Stomach (tissue), 19 donors: ENCODE measurements at places on chromosomes 12 and 14. TPM values are rescaled to one million over a fixed set of nuclear protein-coding genes. Genes with fewer than 3 reads are reported as not detected.

E2F7 gene
- polyA plus RNA-seq = not detected

BAZ1A gene
- polyA plus RNA-seq = 30.2 TPM

- H3K27me3 ChIP-seq = no peaks in the 10 kb centered on the region
- no peak overlapping the region for H3K27ac ChIP-seq
- no peak for DNase-seq
- no peak overlapping the region for H3K4me3 ChIP-seq
- peaks cover 6% of the 10 kb centered on the region for H3K4me1 ChIP-seq
These were observed 223.5 kb upstream of the CAND1 start for GRCh38 chr12:67045650-67046049.

GRCh38 chr12:45244561-45245343, 28.9 kb downstream of the ANO6 start:
- no peaks in the 10 kb centered on the region for H3K4me1 ChIP-seq
- H3K36me3 ChIP-seq = no peaks in the 10 kb centered on the region
- no peak overlapping the region for H3K4me3 ChIP-seq
- peak overlapping the region; percentile 55 for H3K27ac ChIP-seq
- DNase-seq = no peak

- peaks cover 45% of the 10 kb centered on the region for H3K36me3 ChIP-seq
- peak overlapping the region; percentile 22 for H3K27ac ChIP-seq
- H3K4me1 ChIP-seq = no peaks in the 10 kb centered on the region
- H3K27me3 ChIP-seq = no peaks in the 10 kb centered on the region
These were observed 61.6 kb downstream of the SH2B3 start for GRCh38 chr12:111467092-111467856.

DNA sequence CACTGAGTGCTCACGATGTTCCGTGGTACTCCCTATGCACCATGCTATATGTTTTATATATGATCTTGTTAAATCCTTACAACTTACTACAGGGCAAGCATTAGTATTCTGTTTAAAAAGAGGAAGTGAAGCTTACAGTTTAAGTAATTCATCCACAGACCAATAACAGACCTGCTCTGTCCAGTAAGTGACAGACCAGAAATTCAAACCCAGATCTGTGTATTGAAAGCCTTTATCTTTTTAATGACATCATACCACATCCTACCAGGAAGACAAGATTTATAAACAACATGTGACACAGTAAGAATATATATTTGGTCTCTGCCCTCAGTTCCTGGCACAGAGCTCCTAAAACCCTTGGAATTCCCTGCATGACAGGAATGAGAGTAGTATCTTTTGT, 206.5 kb downstream of the STXBP6 start:
- H3K27ac ChIP-seq = no peak overlapping the region
- H3K27me3 ChIP-seq = no peaks in the 10 kb centered on the region
- no peak overlapping the region for H3K4me3 ChIP-seq
- H3K36me3 ChIP-seq = no peaks in the 10 kb centered on the region
- DNase-seq = no peak

DNA sequence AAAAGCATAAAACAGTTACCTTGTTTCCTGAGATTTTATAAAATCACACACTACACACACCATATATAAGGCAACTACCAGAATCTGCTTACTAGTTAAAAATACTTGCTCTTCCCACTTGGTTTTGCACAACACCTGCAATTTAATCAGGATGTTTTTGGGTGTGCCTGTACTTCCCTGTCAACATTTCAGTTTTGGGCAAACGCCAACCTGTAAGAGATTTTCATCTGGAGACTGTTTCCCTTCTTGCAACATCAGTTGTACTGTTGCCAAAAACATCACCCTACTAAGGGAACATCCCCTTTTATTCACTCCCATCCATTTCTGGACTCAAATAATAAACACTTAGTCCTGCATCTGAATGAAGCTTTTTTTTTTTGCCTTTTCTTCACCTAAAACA, 172.3 kb downstream of the DUSP6 start:
- no peaks in the 10 kb centered on the region for H3K36me3 ChIP-seq
- H3K4me1 ChIP-seq = peaks cover 5% of the 10 kb centered on the region
- H3K27ac ChIP-seq = no peak overlapping the region
- DNase-seq = no peak

GRCh38 chr14:91420686-91421085, 3.1 kb upstream of the CCDC88C start:
- H3K27me3 ChIP-seq = peaks cover 14% of the 10 kb centered on the region
- no peak overlapping the region for H3K4me3 ChIP-seq
- no peak overlapping the region for H3K27ac ChIP-seq
- no peak for DNase-seq
- no peaks in the 10 kb centered on the region for H3K36me3 ChIP-seq
- peaks cover 9% of the 10 kb centered on the region for H3K4me1 ChIP-seq

- H3K36me3 ChIP-seq = no peaks in the 10 kb centered on the region
- peak overlapping the region; percentile 72 for H3K27ac ChIP-seq
- H3K27me3 ChIP-seq = no peaks in the 10 kb centered on the region
- H3K4me3 ChIP-seq = no peak overlapping the region
These were observed 185.1 kb downstream of the CHST11 start for GRCh38 chr12:104641862-104642261.

DNA sequence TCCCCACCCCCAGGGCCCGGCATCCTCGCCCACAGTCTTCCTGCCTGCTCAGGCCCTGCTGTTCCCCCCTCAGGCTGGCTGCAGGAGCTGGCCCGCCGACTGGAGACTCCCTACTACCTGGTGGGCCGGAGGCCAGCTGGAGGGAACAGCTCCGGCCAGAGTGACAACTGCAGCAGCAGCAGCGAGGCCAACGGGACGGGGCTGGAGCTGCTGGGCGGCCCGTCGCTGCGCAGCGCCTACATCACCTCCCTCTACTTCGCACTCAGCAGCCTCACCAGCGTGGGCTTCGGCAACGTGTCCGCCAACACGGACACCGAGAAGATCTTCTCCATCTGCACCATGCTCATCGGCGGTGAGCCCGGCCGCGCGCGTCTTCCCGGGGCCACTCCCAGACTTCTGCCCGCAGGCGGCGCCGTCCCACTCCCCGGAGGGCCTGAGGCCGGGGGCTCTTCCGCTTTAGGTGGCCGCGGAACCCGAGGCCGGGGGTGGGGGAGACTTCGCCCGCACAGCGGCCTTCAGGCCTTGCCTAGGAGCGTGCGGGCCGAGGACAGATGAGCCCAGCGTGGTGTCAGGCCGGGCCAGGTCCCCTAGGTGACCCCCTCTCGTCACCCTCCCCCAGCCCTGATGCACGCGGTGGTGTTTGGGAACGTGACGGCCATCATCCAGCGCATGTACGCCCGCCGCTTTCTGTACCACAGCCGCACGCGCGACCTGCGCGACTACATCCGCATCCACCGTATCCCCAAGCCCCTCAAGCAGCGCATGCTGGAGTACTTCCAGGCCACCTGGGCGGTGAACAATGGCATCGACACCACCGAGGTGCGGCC, 10.2 kb downstream of the KCNH3 start:
- no peaks in the 10 kb centered on the region for H3K36me3 ChIP-seq
- no peaks in the 10 kb centered on the region for H3K27me3 ChIP-seq
- DNase-seq = peak; percentile 77
- H3K27ac ChIP-seq = no peak overlapping the region
- peaks cover 15% of the 10 kb centered on the region for H3K4me1 ChIP-seq

DNA sequence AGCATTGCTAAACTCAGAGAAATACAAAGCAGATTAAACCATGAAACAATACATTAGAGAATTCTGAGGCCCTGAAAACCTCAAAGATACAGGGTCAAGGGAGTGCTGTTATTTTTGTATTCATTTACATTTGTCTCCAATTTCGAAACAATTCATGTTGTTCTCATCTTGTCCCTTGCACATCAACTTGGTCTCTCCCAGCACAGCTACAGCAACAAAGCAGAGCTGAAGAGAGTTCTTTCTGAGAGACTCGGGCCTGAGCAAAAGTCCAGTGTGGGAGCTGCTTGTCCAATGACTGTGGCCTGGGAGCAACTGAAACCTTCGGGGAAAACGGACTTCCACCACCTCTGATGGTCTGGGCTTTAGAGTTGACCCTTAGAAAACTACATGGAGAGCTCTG, 79.4 kb upstream of the CDKN3 start:
- H3K27ac ChIP-seq = no peak overlapping the region
- H3K36me3 ChIP-seq = no peaks in the 10 kb centered on the region
- no peaks in the 10 kb centered on the region for H3K27me3 ChIP-seq
- no peak overlapping the region for H3K4me3 ChIP-seq

DNA sequence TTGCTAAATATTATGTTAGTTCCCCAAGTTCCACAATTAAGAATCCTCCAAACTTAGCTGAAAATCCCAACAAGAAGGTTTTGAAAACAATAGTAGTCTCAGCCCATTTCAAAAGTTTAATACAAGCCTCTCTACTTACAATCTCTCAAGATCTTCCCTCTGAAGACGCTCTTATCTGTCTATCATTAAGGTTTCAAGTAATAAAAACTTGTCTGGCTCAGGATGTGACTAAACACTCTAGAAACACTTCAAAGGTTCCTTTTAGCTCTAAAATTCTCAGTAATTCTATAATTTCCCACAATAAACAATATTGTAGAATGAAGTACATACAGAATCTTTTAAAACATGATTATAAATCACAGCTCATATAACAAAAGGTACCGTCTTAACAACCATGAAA, 16.3 kb downstream of the YAF2 start:
- DNase-seq = no peak
- H3K4me3 ChIP-seq = no peak overlapping the region
- no peaks in the 10 kb centered on the region for H3K4me1 ChIP-seq
- no peaks in the 10 kb centered on the region for H3K27me3 ChIP-seq
- no peak overlapping the region for H3K27ac ChIP-seq

DNA sequence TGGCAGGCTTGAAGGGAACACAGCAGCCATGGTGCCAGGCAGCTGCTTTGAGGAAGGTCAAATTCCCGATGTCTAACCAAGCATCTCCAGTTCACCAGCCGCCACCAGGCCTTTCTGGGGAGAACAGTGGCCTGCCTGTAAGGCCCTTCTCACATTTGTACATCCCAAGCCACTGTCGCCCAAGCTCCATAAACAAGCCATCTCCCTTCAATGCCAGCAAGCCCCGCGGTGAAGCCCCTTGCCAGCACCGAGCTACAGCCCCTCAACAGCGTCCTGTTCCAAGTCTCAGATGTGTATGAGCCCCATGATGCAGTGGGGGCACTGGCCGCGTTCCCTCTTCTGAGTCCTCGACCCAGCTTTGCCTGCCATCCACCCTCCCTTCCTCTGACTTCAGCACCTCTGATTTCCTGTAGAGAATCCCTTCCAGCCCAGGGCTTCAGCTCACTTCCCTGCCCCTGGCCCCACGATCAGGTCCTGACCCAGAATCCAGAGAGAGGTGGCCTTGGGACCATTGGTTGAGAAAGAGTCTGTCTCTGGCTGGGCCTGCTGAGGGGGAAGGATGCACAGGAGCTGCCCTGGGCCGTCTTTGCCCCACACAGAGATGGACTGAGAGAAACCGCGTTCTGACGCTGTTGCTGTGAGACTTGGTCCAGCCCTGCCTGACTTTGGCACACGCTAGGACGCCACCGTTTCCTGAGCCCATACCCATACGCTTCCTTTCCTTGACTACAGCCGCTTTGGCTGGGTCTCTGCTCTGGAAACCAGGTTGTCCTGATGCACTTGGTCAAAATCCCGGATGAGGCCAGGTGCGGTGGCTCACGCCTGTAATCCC, 1.9 kb upstream of the MMP17 start:
- peaks cover 38% of the 10 kb centered on the region for H3K4me1 ChIP-seq
- no peaks in the 10 kb centered on the region for H3K36me3 ChIP-seq
- H3K4me3 ChIP-seq = no peak overlapping the region
- peaks cover 7% of the 10 kb centered on the region for H3K27me3 ChIP-seq
- no peak for DNase-seq
- H3K27ac ChIP-seq = no peak overlapping the region

DNA sequence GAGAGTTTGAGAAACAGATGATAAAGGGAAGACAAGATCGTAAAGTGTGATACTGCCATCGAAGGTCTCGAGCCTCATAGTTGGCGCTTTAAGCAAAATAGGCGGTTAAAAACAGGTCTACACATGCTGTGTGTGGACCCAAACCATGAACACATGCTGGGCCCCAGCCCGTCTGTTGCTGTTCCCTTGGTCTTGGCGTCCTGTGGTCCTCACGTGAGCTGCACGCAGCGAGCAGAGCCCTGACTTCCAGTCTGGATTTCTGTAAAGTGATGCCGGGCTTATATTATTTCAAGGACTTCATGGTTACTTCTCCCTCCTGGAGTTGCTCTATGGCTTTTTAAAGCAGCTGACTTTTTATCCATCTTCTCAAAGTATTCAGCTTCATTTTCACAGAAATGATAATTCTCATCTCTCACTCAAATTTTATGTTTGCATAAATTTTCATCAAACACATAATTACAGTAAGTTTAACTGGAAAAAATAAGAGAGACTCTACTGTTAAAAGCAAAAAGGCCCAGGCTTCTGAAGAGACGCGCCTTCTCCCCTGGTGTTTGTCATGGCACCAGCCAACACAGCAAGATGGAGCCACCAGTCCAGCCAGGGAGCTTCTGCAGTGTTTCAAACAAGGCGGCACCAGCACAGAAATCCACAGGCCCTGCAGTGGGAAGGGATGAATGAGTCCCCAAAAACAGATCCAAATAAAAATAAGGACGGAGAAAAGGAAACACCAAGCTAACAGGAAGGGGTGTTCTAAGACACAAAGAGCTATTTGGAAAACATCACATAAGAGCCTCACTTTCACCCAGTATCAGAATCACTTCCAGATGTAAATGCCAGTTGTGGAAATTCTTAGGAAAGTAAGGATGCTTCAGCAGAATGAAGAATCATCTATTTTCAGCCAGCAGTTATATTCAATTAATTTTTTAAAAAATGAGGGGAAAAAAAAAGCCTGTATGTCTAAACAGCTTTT, 24.9 kb downstream of the SFSWAP start:
- no peaks in the 10 kb centered on the region for H3K27me3 ChIP-seq
- no peaks in the 10 kb centered on the region for H3K4me1 ChIP-seq
- H3K27ac ChIP-seq = no peak overlapping the region
- H3K4me3 ChIP-seq = no peak overlapping the region
- H3K36me3 ChIP-seq = peaks cover 86% of the 10 kb centered on the region
- DNase-seq = no peak

DNA sequence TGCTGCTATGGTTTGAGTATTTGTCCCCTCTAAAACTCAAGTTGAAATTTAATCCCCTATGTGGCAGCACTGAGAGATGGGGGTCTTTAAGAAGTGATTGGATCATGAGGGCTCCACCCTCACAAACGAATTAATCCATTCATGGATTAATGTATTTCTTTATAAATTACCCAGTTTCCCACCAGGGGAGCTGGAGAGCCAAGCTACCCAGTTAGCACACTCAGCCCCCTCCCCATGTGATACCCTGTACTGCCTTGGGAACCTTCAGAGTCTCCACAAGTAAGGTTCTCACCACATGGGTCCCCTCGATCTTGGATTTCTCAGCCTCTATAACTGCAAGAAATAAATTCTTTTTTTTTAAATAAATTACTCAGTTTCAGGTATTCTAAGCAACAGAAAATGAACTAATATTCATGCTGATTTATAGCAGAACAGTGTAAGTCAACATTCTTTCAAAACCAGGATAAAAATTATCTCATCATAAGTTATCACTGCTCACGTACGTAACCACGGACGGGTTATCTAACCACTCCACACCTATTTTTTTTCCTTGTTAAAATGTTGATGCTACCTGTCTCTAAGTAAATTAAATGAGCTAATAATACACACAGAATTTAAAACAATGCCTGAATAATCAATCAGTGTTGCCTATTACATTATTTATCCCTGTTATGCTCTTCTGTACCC, 3.6 kb downstream of the NAP1L1 start:
- no peak overlapping the region for H3K27ac ChIP-seq
- H3K4me1 ChIP-seq = peaks cover 52% of the 10 kb centered on the region
- H3K36me3 ChIP-seq = no peaks in the 10 kb centered on the region
- H3K27me3 ChIP-seq = no peaks in the 10 kb centered on the region
- H3K4me3 ChIP-seq = no peak overlapping the region
